ENCODE measurements at places on chromosomes 11 and 22.

- no peak for DNase-seq
Measured at GRCh38 chr11:88480223-88480622, 142.7 kb upstream of the CTSC start.

- no peak for DNase-seq
Measured at GRCh38 chr11:47987781-47988180, 7.4 kb downstream of the PTPRJ start.

DNA sequence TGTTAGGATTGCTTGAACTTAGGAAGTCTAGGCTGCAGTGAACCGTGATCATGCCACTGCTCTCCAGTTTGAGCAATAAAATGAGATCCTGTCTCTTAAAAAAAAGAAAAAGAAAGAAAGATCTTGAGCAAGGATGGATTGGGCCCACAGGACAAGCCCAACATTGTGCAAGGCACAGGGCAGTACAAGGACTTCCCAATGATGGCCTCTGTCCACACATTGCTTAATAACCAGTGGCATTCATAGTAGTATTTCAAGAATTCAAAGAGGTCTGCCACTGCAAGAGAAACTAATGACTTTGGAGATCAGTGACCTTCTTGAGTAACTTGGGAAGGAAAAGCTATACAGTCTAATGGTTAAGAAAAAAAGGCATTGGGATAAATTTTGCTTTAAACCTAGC lies 44.6 kb downstream of the SEZ6L start:
- DNase-seq: no peak

GRCh38 chr11:121665206-121665838 lies 212.6 kb upstream of the SORL1-AS1 start:
- DNase-seq: no peak

DNA sequence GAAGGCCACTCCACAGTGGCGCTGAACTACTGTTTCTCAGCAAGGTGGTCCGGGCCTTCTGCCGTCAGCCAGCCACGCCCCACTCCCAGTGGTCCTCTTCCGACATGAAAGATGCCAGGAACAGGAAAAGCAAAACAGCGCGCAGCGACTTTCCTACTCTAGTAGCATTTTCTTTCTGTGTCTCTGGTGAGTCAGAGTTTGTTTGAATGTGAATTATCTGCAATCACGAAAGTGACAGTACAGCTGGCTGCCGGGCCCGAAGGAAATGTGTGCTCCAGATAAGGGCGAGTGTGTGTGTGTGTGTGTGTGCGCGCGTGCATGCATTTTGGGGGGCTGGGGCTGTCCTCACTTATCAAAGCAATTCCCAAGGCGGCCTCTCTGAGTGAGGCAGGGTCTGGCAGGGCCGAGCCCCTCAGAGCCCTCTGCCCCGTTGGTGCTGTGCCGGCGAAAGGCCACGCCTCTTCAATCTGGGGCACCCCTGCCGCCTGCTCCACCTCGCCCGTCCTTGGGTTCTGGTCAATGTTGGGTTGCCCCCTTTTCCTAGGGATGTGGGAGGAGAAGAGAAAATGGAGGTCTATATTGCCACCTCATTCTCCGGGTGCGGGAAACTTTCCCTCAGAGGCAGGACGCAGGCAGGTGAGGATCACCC lies 288.5 kb downstream of the KIRREL3 start:
- no peak for DNase-seq

DNA sequence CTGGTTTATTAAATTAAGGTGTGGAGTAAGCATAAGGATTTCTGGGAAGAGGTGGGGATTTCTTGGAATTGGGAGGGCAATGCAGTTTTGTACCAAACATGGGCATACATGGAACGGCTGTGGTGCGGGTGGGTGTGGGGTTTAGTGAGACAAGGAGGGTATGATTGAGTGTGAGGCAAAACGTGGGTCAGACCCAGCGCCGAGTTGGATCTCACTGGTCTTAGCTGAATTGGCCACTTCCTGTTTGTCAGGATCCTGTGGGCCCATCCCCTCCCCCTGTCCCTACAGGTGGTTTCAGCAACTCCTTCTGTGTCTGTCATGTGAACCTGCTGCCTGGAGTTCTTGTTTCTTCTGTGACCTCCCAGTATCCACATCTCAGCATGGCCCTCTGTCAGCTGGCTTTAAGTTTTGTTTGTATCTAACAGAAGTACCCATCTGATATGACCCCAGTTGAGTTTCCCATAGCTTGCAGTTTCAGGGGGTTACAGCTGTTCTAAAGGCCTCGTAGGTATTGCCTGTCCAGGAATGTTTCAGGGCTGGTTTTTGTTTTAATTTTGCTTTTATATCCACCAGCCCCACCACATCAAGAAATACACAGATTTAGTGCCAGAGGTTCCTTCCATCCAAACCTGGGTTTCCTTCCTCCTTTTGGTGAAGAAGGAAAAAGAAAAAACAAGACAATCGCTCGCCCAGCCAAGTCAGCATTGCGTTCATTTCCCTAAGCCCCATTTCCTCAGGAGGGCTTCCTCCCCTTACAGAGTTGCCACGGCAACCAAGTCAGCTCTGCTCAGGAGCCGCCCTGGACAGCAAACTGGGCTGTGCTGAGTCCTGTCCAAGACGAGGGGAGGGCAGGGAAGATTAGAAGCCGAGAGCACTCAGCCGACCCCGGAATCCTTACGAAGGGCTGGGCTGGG lies 6.0 kb downstream of the APOL1 start:
- no peak for DNase-seq

DNA sequence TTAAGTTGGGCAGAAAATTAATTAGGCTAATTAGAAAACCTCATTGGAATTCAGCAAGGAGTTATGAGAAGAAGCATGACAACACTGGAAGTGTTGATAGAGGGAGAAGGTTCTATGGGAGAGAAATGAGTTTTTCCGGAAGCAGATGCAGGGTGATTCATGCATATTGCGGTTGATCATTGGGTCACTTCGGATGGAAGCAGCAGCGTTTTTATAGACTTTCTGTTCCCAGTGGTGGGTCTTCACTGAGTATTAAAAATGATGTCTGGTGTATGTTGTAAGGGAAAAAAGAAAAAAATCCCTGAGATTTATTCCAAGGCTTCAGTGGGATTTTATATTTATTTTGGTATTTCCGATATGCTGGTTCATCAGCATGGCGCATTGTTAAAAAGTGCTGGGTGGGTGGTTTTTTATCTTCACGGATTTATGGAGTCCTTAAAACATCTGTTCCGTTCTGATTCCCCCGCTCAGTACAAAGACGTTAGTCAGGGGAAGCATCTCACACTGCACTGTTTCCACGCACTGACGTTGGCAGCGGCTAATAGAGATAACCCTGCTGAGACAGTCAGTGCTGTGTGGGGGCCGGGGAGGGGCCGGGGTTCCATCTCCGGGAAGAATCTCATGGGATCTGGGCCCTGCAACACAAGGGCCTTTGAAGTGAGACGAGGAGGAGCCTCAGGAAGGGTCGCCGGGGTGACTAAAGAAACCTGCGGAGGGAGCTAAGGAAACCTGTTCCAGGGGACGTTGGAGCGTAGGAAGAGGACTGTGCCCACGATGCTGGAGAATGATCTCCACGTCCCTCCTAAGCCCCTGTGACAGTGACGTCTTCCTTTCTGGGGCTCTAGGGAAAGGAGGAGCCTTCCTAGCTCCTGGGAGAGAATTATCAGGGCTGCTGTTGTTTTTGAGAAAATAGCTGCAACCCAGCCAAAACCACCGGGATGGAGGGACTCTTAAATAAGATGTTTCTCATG lies 390.0 kb downstream of the NTM start:
- DNase-seq: no peak

- no peak for DNase-seq
Measured at GRCh38 chr22:21682385-21683175, 16.8 kb downstream of the PPIL2 start.
